ENCODE measurements at places on chromosomes 3 and 15.

DNA sequence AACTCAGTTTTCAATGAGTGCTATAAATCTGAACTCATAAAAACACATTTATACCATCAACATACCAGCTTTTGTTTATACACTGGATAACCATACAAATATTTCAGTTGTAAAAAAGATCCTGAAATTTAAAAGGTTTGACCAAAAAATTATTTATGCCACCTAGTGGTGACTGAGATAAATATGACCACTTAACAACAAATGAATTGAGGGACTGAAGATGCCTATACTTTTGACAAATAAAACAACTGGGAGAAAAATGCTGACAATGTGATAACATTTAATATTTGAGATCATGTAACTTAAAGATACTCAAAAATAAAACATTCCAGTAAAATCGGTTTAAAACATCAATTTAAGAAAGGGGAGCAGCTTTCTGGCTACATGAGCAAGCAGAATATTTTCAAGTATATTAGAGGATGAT is 30.4 kb downstream of the ATG3 start:
- no peak for DNase-seq

DNA sequence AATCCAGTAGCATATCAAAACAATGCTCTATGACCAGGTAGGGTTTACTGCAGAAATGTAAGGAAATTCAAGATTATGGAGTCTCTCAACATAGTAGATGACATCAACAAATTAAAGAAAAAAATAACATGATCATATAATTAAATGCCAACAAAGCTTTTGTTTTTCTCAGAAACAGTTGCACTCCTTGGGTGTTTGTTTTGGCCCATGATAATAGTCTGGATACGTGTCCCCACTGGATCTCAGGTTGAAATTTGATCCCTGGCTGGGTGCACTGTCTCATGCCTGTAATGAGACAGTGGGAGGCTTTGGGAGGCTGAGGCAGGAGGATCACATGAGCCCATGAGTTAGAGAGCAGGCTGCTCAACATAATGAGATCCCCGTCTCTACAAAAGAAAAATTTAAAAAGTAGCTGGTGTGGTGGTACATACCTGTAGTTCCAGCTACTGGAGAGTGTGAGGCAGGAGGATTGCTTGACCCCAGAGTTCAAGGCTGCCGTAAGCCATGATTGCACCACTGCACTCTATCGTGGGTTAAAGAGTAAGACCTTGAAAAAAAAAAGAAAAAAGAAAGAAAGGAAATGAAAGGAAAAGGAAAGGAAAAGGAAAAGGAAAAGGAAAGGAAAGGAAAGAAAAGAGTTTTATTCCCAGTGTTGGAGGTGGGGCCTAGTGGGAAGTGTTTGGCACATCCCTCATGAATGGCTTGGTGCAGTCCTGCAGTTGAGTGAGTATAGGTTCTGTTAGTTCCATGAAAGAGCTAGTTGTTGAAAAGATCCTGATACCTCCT is 53.3 kb upstream of the FOXB1 start:
- no peak for DNase-seq

DNA sequence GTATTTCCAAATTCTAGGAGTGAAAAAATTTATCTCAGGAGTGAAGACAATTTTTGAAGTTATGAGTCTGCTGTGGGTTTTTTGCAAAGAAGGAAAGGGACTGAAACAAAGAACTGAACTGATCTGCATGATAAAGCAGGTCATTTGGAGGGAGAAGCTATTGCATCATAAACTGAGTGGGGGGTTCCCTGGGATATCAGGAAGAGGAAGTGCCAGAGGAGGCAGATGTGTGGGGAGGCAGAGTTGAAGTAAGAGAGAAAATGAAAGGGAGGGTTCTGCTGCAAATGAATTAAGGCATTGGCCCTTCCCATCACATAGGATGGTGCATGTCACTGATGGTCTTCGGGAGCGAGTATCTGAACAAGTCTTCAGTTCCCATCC is 379.2 kb downstream of the VPS13C start:
- no peak for DNase-seq

GRCh38 chr3:1251282-1252060 is 158.6 kb downstream of the CNTN6 start:
- DNase-seq, result no peak

DNA sequence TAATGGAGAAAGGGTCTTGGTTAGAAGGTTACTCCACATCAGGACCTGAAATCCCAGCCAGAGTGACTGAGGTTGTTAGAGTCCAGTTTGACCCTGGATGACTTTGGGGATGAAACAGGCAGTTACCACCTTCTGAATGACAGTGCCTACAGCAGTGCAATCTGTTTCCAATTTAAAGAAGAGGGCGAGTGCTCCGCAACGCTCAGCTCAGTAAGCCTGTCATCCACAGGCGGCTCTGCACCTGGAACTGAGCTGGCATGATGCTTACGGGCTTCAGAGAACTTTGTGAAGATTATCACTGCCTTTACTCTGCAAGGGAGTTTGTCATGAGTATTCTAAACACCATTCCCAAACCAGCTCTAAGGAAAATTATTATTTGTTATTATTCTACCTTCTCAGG is 127.7 kb upstream of the SLC24A5 start:
- no peak for DNase-seq

- DNase-seq, result peak; percentile 30
These were observed 12.0 kb upstream of the ZNF592 start for GRCh38 chr15:84736375-84736774.

DNA sequence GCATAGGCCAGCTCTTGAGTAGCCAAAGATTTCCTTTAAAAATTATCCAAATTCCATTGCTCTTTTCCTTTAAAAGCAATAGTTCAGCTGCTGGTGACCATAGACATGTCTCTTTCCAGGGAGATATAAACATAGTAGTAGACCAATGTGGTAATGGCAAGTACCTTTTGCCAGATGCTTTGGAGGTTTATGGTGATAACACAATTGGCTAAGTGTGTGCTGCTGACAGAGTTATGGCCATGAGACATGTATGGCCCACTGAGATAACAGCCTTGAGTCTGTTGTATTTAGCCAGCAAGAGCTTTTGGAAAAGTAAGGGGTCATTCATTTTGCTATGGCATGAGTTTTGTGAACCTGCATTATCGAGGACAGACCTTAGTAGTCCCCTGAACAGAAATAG is 1146.8 kb downstream of the TUSC7 start:
- no peak for DNase-seq

DNA sequence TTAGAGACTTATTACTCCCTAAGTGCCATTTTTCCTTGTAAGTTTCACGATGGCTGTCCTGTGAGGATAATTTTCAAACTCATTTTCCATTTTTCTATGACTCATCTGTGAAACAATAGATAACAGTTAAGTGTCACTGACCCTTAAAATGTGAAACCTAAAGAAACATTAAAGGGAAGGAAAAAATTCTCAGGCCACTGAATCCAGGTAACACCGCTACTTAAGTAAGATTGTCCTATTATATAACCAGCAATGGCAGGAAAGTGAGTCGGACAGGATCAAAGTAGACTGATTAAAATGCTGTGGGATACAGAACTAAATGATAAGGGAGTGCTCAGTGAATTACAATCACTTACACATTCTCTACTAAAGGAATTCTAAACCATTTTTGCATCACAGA is 12.4 kb downstream of the PLD1 start:
- DNase-seq, result no peak

- no peak for DNase-seq
These were observed 123.8 kb downstream of the AGBL1 start for GRCh38 chr15:86203462-86203861.

DNA sequence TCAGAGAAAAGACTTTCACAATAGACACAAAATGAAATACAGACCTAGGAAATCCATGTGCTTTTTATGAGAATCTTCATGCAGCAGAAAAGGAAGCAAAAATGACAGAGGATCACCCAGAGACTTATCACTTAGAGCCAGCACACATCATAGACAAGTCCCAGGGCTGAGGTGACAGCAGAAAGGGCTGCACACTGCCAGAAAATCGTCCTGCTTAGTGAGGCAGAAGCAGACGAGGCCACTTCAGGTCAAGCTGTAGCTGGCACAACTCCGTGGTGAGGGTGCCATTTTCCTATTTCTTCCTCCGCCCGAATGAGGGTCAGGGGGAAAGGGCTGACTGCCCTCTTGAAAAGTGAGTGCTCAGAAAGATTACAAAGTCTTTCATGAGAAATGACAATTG is 95.9 kb upstream of the TNIK start:
- no peak for DNase-seq

- DNase-seq, result no peak
These were observed 785.3 kb downstream of the MCTP2 start for GRCh38 chr15:95016511-95017229.

DNA sequence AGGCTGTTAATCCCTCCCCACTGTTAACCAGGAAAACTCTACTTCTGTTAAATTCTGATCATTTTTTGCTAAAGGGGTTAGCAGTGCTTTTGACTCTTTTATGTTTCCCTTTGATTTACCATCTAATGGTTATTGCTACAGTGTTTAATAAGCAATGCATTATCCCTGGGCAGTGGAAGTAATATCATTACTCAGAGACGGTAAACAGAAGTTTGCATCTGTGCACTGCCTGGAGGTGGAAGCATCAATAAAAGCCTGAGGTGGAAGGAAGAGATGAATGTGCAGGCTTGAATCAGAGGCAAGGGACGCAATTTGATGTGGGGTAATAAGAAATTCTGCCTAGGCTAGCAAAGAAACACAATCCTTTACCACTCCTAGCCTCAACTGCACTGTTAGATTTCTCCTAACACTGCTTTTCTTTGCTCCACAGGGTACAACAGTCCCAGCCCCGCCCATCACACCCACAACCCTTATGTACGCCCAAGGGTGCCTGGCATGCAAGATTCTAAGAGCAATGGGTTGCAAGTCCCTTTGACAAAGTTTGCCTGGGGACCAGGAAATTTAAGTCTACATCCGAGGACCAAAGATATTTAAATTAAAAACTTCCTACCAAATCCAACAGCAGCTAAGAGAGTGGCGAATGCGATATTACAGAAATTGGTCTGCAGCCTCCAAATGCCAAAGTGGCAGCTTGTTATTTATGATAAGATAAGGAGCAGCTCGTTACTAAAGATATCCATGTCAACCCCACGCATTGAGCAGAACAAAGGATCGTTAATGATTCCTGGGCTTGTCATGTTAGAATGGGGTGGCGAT is 261.4 kb downstream of the FHIT start:
- no peak for DNase-seq

GRCh38 chr3:64664397-64664796 is 23.4 kb downstream of the ADAMTS9 start:
- DNase-seq, result no peak

DNA sequence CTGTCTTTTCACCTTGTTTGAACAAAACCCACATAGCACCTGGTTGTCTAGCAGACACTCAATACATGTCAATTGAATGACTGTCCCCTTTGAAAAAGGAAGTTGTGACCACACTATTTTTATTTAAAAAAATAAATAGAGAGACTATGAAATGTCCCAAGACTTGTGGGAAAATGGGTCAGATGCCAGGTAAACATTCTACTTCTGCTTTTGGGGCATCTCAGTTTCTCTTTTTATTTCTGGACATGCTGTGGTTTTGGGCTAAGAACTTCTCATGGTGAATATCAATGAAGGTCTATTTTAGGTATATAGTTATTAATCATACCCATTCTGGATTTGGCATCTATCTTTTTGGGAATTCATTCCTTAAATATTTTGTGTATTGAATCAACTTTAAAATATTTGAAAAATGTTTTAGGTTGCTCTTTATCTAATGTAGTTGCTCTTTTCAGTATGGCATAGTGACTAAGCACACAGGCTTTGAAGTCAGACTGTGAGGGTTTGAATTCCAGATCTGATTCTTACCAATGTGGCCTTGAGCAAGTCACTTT is 4.4 kb downstream of the TMEM45A start:
- no peak for DNase-seq

DNA sequence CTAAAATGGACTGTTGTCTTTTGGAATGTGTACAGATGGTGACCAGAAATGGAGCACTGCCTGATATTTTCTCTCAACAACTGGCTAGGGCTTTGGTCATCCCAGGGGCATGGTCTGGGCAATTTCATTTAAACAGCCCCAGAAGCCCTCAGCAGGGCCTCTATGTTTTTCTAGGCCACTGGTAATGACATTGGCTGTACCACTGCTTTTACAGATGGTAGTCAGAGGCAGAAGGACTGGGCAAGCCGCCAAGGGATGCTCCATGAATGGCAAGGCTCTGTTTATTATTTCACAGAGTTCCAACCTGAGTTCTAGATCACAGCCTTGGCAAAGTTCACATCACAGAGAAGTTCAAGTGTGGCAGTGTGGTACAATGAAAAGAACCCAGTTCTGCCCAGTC is 37.0 kb upstream of the LMCD1 start:
- DNase-seq, result no peak

GRCh38 chr3:87267953-87268645 is 8.3 kb downstream of the POU1F1 start:
- DNase-seq, result no peak

DNA sequence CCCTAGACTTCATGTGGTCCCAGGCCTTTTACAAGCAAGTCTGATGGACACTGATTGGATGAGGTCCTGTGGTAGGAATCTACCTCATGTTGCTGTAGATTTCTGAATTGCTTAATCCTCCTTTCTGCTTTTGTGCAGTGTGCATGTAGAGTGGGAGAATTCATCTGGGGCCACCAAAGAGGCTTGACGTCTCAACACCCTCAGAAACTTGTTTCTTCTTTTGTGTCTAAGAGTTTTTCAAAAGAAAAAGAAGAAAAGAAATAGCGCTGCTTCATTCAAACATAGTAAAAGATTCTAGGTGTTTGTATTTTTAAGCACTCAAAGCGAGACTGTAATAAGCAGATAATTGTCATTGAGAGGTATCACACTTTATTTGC is 46.2 kb downstream of the NR1D2 start:
- no peak for DNase-seq

- DNase-seq, result no peak
These were observed 6.9 kb upstream of the CFAP20DC start for GRCh38 chr3:59056706-59057105.

- DNase-seq, result no peak
These were observed 255.3 kb upstream of the SLITRK3 start for GRCh38 chr3:165451371-165452070.

DNA sequence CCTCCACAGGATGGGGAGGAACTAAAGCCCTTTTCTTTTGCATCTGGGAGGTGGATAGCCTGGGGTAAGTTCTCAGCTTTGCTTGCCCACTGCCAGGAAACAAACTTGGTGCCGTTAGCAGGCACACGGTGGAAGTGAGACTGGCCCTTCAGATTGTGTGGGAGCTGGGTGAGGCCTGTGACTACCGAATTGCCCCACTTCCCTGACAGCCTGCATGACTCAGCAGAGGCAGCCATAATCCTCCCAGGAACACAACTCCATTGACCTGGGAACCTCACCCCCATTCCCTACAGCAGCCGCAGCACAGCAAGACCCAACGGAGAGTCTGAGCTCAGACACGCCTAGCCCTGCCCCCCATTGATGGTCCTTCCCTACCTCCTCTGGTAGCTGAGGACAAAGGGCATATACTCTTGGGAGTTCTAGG is 282.6 kb downstream of the KLF13 start:
- no peak for DNase-seq

DNA sequence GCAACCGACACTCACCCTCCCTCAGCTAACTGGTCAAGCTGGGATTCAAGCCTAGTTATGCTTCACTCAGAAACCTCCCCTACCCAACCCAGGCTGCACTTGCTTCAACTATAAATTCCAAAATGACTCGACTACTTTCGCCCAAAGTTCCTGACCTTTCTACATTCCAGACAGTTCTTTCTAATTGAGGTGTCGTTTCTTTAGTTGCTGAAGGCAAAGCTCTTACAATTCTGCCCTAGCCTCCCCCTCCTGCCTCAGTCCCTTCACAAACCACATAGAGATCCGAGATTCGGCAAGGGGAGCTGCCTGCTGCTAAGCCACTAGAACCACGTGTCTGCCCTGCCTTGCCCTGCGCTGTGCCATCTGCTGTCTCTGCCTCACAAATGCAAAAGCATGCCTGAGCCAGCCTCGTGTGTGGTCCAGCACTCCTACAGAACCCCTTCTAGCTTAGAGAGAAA is 74.7 kb upstream of the SH3GL3 start:
- no peak for DNase-seq
